ENCODE measurements at places on chromosomes 5 and 9. TPM values are rescaled to one million over a fixed set of nuclear protein-coding genes. Genes with fewer than 3 reads are reported as not detected.

DNA sequence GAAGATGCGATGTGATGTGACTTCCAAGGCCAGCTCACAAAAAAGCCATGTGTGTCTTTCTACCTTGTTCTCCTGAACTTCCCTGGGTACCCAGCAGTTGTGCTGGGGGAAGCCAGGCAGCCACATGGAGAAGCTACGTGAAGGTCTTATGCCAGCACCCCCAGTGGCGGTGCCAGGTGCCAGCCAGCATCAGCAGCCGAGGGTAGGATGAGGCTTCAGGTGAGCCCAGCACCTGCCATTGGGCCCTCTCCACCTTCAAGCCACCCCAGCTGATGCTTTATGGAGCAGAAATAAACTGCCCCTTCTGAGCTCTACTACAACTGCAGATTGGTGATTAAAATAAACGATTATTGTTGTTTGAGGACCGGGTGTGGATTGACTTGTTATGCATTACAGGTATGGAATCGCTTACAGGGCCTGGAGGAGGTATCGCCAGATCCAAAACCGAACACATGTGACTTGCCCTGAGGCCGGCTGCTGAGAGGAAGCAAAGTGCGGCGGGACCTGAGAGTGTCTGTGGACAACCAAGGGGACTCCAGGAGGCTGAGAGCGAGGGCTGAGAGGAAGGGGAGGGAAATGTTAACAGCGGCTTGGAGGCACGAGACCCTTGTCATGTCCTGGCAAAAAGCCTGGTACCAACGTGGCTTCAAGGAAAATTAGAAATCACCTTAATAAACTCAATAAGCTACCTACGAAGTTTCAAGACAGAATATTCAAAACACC, 36.0 kb upstream of the OLFM1 start:
- DNase-seq: no peak
- no peak overlapping the region for H3K27ac ChIP-seq
- H3K4me1 ChIP-seq: peaks cover 3% of the 10 kb centered on the region
- no peak overlapping the region for H3K4me3 ChIP-seq

DNA sequence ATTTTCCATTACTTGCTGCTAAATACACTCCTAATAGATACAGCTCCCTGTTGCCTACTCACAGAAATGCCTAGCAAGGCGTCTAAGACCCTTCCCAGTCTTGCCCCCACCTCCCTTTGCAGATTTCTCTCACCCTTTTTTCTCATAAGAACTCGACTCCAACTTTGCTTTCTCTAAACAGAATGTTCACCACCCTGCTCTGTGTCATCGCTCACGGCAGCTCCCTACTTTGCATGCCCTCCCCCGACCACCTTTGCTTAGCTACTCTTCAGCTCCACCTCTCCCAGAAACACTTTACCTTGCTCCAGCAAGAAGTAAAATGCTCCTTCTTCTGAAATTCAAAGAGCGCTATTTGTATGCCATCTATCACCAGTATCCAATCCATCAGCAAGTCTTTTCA, 15.2 kb upstream of the PPP1R2B start:
- H3K27me3 ChIP-seq: no peaks in the 10 kb centered on the region
- H3K27ac ChIP-seq: no peak overlapping the region
- no peak overlapping the region for H3K4me3 ChIP-seq

The SLC24A2 gene
- total RNA-seq: not detected

The TTC16 gene
- 8.1 TPM for total RNA-seq

DNA sequence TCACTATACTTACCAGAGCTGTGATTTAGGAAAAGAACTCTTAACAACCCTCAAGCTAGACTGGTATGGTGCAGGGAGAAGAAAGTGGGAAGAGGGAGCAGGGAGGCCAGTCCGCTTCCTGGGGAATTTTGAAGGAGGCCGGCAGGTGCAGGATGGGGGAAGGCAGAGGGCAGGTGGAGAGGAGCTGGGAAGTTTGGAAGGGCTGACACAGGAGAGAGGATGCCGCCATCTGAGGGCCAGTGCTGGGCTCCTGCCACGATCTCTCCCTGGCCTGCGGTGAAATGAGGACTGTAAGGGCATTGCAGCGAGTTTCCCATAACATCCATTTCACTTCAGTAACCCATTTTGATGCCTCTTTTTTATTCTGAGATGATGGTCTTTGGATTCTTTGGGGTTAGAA, 8.9 kb downstream of the DAB2IP start:
- H3K4me1 ChIP-seq: peaks cover 2% of the 10 kb centered on the region
- DNase-seq: no peak
- H3K36me3 ChIP-seq: no peaks in the 10 kb centered on the region
- no peak overlapping the region for H3K27ac ChIP-seq
- H3K27me3 ChIP-seq: peaks cover 34% of the 10 kb centered on the region

The WNT8A gene
- total RNA-seq: not detected

DNA sequence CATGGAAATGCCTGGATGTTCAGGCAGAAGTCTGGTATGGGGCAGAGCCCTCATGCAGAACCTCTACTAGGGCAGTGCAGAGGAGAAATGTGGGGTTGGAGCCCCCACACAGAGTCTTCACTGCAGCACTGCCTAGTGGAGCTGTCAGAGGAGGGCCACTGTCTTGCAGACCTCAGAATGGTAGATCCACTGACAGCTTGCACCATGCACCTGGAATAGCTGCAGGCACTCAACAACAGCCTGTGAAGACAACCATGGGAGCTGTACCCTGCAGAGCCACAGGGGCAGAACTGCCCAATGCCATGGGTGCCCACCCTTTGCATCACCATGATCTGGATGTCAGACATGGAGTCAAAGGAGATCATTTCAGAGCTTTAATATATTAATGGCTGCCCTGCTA, 36.9 kb downstream of the TRIP13 start:
- H3K27ac ChIP-seq: no peak overlapping the region
- no peaks in the 10 kb centered on the region for H3K36me3 ChIP-seq

The FOXD4 gene
- total RNA-seq: 0.21 TPM

- peaks cover 6% of the 10 kb centered on the region for H3K36me3 ChIP-seq
- H3K4me1 ChIP-seq: no peaks in the 10 kb centered on the region
- no peak overlapping the region for H3K4me3 ChIP-seq
- H3K27ac ChIP-seq: no peak overlapping the region
- DNase-seq: no peak
- peaks cover 32% of the 10 kb centered on the region for H3K27me3 ChIP-seq
These were observed 260.8 kb upstream of the PPP1R2B start for GRCh38 chr5:156589104-156589945.

The IFNA2 gene
- total RNA-seq: not detected

- no peaks in the 10 kb centered on the region for H3K27me3 ChIP-seq
- H3K4me1 ChIP-seq: no peaks in the 10 kb centered on the region
- no peak overlapping the region for H3K27ac ChIP-seq
- DNase-seq: no peak
These were observed 73.9 kb downstream of the ATG10 start for GRCh38 chr5:82045554-82046275.

DNA sequence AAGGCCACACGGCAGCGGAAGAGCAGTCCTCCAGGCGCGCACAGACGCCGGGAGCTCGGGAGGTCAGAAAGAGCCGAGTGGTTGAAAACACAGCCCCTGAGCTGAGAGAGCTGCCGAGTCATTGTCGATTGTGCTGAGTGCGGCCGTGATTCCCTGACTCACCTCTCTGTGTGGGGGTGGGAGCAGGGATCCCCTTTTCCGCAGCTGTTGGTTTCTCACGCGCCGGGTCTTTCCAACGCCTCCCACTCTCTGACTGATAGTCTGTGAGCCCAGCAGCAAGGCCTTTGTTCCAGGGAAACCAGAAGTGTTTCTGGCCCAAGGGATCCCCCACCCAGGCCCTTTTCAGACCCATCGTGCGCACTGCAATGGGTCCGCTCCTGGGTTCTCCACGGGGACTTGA, 97.3 kb downstream of the MRPL36 start:
- no peaks in the 10 kb centered on the region for H3K4me1 ChIP-seq
- H3K4me3 ChIP-seq: no peak overlapping the region
- H3K27ac ChIP-seq: no peak overlapping the region
- H3K36me3 ChIP-seq: no peaks in the 10 kb centered on the region
- no peak for DNase-seq
- H3K27me3 ChIP-seq: peaks cover 13% of the 10 kb centered on the region

DNA sequence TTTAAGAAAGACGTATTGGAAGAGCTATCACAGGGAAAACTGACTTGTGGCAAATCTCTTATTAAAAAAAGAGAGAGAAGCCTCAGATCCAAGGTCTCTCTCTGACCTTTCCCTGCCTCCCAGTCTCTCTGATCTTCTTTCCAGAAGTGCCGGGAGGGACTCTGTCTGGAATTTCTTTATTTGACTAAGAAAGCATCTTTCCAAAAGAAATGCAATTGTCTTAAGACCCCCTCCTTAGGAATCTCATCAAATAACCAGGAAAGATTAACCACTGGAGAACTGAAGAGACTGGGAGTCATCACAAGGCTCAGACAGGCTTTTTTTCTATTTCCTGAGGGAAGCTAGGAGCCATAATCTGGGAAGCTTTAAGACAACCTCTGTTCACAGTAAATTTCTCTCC, 4.6 kb downstream of the C1QTNF3 start:
- H3K27me3 ChIP-seq: no peaks in the 10 kb centered on the region
- H3K4me3 ChIP-seq: no peak overlapping the region
- no peak for DNase-seq
- peaks cover 5% of the 10 kb centered on the region for H3K36me3 ChIP-seq

The SLC36A2 gene
- total RNA-seq: not detected

The SLC23A1 gene
- total RNA-seq: 0.36 TPM

The PCDHAC1 gene
- total RNA-seq: not detected

The SLC34A3 gene
- not detected for total RNA-seq

DNA sequence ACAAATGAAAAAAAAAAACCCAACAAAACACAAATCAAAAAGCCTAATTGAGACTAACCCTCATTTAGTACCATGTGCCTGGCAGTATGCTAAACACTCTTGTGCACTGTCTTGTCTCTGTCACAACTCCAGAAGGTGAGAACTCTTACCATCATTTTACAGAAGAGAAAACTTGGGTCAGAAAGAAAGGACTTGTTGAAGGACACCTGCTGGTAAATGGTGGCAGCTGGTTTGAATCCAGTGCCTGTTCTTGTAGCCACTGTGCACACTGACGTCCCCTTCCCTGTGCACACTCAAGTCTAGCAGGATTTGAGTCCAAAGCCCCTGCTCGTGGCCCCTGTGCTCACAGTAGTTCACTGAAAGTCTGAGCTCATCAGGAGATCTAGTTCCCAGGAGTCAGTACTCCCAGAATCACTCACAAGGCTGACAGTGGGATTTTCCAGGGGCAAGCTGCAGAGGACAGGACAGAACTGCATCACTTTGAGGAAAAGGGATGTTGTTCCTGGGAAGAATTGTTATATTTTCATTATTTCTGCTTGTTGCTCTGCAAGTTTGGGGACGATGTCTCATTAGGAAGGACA, 43.0 kb upstream of the HSD17B4 start:
- H3K27me3 ChIP-seq: no peaks in the 10 kb centered on the region
- peak overlapping the region; percentile 64 for H3K4me3 ChIP-seq
- no peak for DNase-seq
- H3K36me3 ChIP-seq: no peaks in the 10 kb centered on the region

DNA sequence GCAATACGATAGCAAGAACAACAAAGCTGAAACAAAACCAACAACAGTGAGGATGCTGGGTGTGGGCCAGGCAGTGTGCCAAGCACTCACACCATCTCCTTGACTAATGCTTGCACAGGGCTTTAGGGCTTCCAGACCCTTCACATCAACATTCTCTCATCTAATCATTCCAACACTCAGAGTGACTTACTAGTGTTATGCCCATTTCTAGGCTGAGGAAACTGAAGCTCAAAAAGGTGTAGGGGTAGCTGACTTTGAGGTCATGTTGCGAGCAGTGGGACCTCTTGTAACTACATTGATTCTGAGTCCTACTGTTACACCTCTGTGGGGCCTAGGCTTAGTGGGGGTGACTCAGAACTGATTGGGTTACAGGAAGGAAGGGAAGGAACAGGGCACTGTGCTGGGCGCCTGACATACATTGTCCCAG, 9.7 kb downstream of the ANGPTL2 start:
- H3K36me3 ChIP-seq: no peaks in the 10 kb centered on the region
- no peak for DNase-seq
- no peak overlapping the region for H3K27ac ChIP-seq
- no peak overlapping the region for H3K4me3 ChIP-seq

- peak overlapping the region; percentile 34 for H3K27ac ChIP-seq
- H3K27me3 ChIP-seq: no peaks in the 10 kb centered on the region
- peaks cover 32% of the 10 kb centered on the region for H3K36me3 ChIP-seq
- DNase-seq: no peak
These were observed 250.0 kb downstream of the NR3C1 start for GRCh38 chr5:143153332-143154119.

The PRSS3 gene
- total RNA-seq: not detected

Measured in natural killer cell treated with Interleukin-12 subunit alpha and Interleukin-12 subunit beta and Interleukin-15 and Interleukin-18, amount 100 ng/mL, for 72 hours (primary cell).